NB4 (cell line): ENCODE measurements at places on chromosomes 16 and 17.

- peak; percentile 24 for DNase-seq
Measured at GRCh38 chr17:27415120-27415795, 41.0 kb upstream of the KSR1 start.

GRCh38 chr16:70779361-70779760, 21.6 kb downstream of the VAC14 start:
- no peak for DNase-seq

GRCh38 chr17:39485555-39485954, 24.3 kb downstream of the CDK12 start:
- peak; percentile 20 for DNase-seq

DNA sequence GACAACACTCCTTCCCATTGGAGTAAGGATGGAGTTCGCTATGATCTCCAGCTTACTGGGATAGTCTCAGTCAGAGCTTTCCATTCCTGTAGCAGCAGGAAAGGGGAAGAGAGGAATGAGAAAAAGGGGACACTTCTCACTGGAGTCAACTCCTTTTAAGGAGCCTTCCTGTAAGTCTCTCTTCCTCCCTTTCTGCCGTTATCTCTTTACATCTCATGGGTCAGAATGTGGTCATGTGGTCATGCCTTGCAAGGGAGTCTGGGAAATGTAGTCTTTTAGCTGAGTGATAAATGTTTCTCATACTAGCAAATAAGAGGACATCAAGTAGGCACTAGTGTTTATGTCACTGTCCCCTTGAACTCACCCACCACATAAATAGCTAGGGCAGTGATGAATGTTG, 227.3 kb downstream of the HAPSTR1 start:
- DNase-seq, result peak; percentile 12

GRCh38 chr17:13539421-13539820, 62.3 kb downstream of the HS3ST3A1 start:
- no peak for DNase-seq

DNA sequence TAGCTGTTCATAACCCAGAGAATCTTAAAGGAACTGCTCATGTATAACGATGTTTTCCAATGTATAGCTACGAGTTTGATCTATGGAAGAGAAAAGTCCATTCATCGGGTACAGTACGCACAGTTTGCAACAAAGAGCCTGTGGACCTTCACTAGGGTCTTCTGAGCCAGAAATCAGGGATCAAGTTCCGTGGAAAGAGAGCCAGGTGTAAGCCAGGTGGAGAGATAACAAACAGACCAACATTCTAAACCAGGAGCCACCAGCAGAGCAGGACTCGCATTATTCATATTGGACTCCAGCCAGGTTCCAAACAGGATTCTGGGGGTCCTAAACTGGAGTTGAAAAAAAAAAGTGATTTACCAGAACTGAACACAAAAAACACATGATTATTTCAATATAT, 505.4 kb upstream of the C16orf82 start:
- DNase-seq, result no peak

- DNase-seq, result no peak
Measured at GRCh38 chr16:88353691-88354090, 29.1 kb upstream of the ZNF469 start.

- DNase-seq, result no peak
Measured at GRCh38 chr17:68600931-68601564, at the start of gene FAM20A. FAM20A (minus strand) TSS chr17:68601367; CDS start chr17:68600666, 701 bp downstream.

DNA sequence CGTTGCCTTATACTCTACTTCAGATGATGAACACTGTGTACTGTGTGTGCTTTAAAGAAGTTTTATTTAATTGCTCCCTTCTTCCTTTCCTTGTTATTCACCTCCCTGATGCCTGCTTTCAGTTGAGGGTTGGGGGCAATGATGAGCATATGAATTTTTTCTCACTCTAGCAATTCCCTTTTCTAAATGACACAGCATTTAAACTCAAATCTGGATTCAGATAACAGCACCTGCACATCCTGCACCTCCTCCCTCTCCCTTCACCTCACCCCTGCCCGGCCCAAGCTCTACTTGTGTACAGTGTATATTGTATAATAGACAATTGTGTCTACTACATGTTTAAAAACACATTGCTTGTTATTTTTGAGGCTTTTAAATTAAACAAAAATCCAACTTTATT, 13.0 kb upstream of the PNPO start:
- no peak for DNase-seq

DNA sequence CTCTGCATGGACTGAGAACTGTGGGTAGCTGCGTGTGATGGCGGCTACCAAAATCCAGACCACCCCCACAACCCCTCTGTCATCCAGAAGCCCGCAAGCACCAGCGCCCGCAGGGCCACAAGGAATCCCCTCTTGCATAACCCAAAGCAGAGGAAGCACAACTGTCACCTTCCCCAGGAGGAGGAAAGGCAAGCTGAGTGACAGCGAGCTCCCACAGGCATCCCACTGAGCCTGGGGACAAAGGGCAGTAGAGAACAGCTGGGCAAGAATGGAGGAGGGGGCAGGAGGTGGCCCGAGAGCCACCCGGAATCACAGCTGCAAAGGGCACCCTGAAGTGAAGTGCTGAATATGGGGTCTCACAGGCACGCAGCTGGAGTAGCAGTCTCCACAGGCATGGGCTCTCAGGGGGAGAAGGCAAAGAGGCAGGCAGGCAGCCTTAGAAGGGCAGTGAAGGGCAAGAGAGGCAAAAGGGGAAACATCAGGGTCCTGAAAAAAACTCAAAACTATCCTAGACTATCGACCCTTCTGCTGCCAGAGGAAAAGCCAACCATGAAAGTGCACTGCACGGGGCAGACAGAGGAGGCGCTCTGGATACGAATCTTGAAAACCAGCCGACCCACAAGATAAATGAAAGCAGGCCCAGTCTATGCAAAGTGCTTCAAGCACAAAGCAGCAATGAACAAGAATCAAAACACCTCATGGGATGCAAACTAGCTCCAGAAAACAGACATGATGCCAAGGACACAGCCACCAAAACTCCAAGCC, 17.1 kb downstream of the USP36 start:
- no peak for DNase-seq

GRCh38 chr17:49996495-49997300, 1.7 kb upstream of the DLX3 start:
- peak; percentile 59 for DNase-seq

GRCh38 chr17:74542166-74542565, 3.7 kb downstream of the CD300C start:
- DNase-seq, result no peak

DNA sequence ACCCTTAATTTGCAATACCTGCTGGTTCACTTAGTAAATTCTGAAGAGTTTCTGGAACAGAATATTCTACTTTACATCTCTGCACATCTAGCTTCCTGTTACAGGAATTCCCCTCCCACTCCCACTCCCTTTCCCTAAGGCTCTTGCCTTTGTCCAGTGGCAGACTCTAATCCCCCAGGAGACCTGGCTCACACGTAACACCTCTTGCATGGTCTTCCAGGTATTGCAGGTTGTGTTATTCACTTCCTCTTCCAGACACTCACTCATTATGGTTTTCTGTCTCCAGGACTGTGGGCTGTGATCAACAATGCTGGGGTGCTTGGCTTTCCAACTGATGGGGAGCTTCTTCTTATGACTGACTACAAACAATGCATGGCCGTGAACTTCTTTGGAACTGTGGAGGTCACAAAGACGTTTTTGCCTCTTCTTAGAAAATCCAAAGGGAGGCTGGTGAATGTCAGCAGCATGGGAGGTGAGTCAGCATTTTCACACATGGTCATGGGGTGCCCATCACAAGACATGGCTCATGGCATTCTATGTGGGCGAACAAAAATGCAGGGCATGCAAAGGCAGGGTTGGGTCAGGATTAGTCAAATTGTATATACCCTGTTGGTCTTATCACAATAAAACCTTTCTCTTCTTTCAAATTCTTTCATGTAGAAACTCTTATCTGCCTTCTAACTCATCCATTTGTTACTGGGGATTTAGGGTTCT, 35.8 kb downstream of the HSD17B2 start:
- no peak for DNase-seq

DNA sequence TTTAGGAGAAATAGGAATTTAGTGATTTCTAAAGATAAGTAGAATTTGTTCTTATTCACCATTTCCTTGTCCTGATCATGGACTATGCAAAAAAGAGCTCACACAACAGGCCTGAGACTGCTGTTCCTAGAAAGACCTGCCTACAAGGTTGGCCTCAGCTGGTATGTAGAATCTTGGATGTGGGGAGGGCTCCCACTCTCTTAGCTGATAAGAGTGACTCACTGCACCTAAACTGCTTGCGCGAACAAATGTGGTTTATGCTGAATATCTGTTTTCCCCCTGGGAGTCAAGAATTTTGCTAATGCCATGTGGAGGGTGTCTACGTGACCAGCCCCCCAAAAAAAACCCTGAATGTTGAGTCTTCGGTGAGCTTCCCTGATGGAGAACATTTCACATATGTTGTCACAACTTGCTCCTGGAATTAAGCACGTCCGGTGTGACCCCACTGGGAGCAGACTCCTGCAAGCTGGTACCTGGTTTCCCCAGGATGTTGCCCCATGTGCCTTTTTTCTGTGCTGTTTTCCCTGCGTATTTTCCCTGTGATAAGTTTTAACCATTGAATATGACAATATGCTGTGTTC, 68.8 kb upstream of the HSBP1 start:
- peak; percentile 75 for DNase-seq

DNA sequence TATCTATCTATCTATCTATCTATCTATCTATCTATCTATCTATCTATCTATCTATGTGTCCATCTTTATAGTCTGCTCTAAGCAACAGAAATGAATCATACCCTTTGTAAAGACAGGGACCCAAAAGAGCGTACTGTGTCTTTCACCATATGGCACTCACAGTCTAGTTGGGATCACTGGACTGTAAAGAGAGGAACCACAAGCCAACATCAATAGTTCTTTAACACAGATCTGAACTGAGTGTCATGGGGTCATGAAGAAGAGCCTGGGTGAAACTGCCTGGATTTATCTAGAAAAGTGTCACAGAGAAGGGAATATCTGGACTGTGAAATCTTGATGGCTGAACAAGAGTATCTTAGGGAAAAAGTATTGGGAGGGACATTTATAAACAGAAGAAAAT, 619.1 kb upstream of the SOX9 start:
- DNase-seq, result no peak

GRCh38 chr16:557463-558297, 2.5 kb upstream of the PRR35 start:
- peak; percentile 57 for DNase-seq

GRCh38 chr17:8041249-8041928, 2.5 kb downstream of the ALOX15B start:
- peak; percentile 85 for DNase-seq

- no peak for DNase-seq
Measured at GRCh38 chr16:53752560-53752959, 48.6 kb downstream of the FTO start.

DNA sequence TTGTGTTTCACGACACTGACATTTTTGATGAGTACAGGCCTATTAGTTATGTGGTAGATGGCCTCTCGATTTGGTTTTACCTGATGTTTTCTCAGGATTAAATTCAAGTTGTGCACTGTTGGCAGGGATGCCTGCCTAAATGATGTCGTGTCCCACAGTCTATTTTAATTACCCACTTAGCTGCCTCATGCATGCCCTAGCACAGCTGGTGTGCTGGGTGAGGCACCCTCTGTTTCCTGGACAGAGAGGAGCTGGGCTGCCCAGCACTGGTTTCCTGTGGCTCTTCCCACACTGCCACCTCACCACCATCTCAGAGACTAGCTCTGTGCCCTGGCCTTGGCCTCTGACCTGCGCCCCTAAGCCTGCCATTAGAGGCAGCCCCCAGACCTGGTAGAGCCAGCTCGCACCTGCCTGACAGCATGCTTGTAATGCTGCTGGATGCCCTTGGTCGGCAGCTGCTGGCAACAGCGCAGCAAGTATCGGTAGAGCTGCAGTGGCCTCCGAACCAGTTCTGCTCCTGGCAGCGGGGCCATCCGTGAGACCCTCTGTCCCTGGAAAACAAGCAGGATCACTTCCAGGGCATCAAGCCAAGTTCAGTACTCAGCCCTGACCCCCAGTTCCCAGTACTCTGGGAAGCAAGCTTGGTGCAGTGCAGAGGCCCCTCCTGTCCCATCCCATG, 10.9 kb downstream of the LYRM9 start:
- no peak for DNase-seq

- no peak for DNase-seq
Measured at GRCh38 chr16:995087-995486, 13.5 kb downstream of the SOX8 start.

DNA sequence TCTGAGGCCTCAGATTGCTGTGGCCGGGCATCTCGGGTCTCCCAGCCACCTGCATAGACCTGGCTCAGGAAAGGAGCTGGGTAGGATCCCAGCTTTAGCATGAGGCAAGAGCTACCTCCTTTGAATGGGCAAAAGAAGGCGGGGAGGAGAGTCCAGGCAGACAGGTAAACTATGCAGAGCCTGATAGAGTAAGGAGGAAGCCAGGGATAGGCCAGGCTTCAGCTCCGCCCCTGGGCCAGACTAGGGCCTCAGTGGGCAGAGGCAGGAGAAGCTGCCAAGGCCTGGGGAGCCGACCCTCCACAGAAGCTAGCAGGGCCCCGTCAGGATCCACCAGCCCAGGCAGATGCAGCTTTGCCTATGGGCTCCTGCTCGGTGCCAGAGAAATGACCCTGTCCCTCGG, 22.6 kb upstream of the UBE2G1 start:
- no peak for DNase-seq

DNA sequence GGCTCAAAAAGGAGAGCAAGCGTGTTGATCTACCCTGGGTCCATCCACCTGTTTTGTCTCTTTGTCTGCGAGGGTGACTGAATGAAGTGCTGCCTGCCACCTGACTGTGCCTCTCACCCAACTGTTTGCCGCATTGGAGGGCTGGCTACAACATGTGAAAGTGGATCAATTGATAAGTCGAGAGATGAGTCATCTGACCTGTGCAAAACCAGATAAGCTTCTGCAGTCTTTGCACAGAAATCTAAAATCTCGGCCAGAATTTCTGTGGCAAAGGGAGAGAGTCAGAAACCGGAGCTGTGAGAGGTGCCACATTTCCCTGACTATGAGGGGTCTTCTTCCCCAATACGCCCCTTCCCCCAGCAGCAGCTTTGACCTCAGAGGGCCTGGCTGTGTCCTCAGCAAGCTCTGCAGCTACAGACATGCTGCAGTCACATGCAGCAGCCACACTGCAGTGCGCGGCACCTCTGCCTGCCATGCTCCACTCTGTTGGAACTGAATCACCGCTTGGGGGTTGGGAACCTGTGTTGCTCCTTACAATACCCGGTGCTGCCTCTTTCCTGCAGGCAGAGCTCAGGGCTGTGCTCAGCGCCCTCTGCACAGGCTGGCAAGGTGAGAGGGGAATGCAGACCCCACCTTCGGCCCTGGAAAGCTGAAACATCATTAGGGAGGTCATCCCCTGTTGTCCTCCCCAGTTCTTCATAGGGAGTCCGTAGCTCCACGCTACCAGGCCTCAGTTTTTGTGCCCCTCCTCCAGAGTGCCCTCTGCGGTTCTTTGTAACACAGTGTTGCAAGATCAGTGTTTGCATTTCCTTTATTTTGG, 16.2 kb upstream of the HAS3 start:
- DNase-seq, result no peak

DNA sequence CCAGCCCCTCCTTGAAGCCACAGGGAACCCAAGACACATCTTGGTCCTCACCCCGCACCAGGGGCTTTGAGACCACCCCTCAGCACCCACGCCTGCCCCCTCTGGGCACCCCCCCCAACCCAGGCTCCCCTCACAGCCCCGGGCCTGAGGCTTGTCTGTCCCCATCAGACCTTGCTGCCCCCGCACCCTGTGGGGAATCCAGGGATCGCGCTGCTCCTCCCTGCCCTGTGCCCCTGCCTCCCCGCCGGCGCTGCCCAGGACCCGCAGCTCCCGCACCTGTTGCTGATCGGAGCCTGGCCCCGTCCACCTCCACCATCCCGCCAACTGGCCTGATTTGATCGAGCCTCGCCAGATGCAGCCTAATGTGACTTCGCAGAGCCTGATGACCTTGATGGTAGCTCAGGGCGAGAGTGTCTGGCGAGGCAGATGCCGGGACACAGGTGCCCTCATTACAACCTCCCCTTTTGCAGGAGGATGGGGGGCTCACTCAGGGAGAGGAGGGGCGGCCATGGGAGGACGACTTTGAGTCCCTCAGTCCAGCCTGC, 29.0 kb downstream of the SLC25A10 start:
- no peak for DNase-seq
